Glutamatergic neuron (in vitro differentiated cells): ENCODE measurements at places on chromosomes 1 and 21.
A peak's percentile ranks its signal among the peaks of the same experiment; 100 is the strongest.

- DNase-seq, result no peak
Observed at GRCh38 chr1:160520999-160521398, 2.1 kb downstream of the SLAMF6 start.

- no peak for DNase-seq
Observed at GRCh38 chr1:176800978-176801513, 338.1 kb downstream of the PAPPA2 start.

DNA sequence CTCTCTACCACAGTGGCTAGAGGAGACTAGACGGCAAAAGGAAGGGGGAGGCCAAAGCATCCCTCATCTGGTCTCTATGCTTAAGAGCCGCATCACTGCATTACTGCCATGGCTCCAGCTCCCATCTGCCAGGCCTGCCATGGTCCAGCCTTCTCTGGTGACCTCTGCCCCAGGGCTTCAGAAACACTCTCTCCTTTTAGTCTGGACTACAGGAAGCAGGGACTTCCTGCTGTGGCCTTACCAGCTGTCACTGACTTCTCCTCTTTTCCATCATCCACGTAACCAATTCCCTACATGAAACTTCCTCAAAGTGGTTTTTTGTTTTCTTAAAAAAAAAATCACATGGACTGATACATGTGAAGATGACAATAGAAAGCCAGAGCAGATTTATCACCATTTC is 323.1 kb upstream of the NFIA start:
- peak; percentile 45 for DNase-seq

- no peak for DNase-seq
Observed at GRCh38 chr1:192709544-192709943, 73.6 kb downstream of the RGS13 start.

DNA sequence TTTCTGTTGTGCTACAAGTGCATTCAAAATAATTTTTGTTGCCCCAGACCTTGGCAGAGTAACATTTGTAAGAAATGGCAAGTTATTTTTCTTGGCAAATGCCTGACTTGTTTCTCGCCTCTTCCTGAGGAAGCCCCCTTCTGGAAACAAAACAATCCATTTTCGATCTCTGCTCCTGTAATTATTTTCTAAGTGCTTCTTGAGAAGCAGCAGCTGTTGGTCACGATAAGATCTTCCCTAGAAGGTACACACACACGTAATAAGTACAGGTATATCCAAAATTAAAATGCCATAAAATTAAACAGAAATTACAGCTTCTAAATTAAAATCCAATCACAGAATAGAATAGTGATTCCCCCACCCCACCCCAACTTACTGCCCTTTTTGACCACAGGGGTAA is 47.3 kb downstream of the LPGAT1 start:
- DNase-seq, result no peak

GRCh38 chr21:41367301-41367944 is 5.6 kb downstream of the MX2 start:
- no peak for DNase-seq

DNA sequence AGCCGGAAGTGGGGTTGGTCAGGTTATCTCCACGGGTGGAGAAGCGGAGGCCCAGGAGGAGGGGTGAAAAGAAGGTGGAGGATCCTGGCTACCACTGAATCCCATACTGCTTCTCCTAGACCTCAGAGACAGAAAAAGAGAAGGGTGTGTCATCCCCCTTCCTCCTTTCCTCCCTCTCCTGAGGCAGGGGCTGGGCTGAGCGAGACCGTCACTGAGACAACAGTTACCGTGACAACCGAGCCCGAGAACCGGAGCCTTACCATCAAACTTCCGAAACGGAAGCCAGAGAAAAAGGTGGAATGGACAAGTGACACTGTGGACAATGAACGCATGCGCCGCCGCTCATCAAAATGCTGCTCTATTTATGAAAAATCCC is 42.1 kb upstream of the NBPF3 start:
- DNase-seq, result no peak

DNA sequence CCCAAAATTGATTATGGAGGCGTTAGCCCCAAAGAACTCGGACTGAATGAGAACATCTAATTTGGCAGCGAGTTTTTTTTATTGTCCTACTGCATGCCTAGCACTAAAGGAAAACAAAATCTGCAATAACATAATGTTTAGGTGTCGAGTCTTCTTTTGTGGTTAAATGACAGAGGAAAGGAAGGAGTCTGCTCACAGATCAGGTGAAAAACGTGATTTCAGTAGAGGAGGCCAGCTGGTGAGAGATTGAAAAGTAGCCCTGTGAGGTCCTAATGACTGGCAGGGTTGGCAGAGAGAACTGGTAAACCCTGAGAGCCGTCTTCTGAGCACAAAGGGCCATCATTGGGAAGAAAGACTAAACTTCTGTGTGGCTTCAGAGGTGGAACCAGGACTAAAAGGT is 24.2 kb downstream of the WDTC1 start:
- DNase-seq, result no peak

DNA sequence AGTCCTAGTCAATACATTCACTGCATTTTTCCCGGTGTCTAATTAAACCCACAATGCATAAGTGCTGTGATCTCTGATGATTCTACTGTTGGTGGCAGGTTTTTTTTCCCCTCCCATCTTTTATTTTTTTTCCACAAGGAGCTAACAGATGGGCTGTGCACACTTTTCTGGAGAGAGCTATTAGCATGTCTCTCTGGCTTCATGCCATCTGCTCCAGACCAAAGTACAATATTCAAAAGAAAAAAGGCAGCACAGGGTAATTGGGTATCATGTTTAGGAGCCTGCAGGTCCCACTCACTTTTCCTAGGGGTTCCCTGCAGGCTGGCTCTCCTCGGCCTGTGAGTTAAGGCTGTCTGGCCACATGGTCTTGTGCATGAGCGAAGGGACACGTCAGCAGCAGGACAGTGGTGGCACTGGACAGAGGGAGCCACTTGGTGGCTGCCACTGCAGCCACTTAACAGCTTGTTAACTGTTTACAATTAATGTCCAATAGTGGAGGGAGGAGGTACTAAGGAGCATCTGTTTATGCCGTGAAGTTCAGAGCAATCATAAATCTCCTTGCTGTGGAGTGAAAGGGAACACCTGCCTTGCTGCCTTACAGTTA is 53.5 kb upstream of the C8B start:
- DNase-seq, result peak; percentile 61

GRCh38 chr21:32886339-32886738 is 114.8 kb upstream of the PAXBP1 start:
- DNase-seq, result no peak

DNA sequence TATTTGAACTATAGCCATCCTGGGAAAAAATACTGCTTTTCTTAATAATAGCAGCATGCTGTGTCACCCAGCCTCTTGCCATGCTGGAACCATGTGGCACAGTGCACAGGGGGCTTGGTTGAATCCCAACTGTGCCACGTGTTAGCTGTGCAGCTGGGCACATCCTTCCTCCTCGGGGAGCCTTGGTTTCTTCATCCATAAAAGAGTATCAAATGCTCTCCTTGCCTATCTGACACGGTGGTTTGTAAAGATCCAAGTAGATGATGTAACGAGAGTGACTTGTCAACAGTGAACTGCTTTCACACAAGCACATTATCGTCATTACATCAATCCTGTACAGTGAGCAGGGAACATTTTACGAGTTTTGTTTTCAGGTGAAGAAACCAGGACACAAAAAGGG is 24.4 kb downstream of the VASH2 start:
- DNase-seq, result no peak

GRCh38 chr1:212782422-212783154 is 9.0 kb downstream of the NSL1 start:
- DNase-seq, result no peak

DNA sequence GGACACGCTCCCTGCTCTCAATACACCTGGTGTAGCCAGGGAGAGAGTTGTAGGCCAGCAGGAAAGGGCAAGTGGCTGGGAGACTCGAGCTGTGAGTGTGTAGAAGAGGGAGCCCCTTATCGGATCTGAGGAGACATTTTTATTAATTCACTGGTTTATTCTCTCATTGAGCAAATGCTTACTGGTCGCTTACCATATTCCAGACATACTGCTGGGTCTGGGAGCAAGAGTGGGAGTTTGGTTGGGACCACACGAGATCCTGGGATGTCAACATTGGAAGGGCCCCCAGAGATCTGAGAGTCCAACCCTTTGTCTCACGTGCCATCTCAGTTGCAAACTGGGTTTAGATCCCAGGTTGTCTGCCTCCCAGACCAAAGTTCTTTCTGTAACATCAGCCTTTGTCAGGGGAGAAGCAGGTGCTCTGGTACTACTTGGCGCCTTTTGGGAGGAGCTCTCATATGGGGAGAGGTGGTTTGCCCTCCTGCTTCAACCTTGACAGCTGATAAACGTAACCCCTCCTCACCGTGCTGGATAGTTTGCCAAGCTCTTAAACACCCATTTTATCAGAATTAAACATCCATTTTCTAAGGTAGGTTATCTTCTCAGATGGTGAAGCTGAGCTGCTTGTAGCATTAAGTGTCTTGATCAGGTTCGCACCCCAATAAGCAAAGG is 742 bp downstream of the TMEM222 start:
- no peak for DNase-seq

- no peak for DNase-seq
Observed at GRCh38 chr1:231855361-231855760, 228.8 kb downstream of the DISC1 start.

DNA sequence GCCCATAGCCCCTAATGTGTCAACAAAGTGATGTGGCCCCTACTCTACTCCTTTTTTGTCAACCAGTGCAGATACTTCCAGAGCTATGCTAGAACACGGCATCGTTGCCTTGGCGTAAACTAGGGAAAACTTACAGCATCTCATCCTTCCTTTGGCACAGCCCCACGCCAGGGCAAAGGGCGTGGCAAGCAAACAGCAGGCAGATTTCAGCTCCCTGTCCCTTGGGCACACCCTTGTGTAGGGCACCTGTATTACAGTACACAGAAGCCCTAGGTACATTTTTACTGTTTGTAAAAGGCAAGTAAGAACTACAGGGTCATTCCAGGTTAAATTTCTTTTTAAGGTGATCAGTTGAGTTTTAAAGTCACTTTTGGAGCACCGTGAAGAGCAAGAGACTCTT is 29.3 kb downstream of the PRDX6 start:
- no peak for DNase-seq

- DNase-seq, result no peak
Observed at GRCh38 chr21:26195708-26196107, 25.1 kb upstream of the APP start.

DNA sequence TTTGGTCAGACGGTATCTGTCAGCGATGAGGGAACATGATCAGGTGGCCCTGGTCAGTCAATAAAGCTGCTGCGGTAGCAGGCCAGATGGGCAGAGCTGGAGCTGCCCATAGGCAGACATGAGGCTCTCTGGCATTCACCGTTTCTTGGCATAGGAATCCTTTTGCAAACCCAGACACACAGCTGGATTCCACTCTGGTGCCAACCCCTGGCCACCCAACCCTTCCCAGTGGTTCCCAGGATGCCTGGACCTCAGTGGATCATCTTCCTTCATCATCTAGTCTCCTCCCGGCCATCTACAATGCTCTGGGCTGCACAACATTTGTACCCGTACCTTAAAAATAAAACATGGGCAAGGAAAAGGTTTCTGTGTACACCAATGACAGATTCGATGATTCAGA is 68.3 kb upstream of the ACTRT2 start:
- no peak for DNase-seq

DNA sequence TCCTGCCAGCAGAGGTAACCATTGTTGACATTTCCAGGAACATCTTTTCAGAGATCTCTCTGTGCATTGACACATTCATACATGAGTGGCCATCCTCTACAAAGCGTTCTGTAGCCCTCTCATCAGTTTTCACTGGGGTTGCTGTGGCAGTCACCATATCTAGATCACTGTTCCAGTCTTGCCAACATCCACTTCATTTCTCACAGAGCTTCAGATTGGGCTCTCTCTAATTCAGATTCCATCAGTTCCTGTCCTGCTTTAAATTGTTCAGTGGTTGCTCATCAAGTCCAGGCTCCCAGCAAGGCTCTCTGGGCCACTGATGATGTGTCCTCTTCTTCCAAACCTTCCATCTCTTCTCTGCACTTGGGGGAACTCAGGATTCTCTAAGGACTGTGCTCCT is 173.7 kb downstream of the KCNJ6 start:
- no peak for DNase-seq

- DNase-seq, result no peak
Observed at GRCh38 chr1:47534436-47534835, 96.6 kb downstream of the FOXD2 start.

DNA sequence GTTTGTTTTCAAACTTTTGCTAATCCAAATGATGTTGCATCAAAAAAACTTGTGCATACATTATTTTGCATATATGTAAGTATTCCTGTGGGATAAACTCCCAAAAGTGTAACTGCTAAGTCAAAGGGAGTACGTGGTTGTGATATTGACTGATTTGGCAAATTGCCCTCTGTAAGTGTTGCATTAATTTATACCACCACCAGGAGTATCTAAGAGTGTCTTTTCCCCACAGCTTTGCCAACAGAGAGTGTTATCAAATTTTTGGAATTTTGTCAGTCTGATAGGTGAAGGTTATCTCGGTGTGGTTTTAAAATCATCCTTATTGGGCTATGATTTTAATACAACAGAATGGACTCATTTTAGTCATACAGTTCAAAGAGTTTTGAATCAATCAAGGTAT is 30.1 kb upstream of the PARP1 start:
- no peak for DNase-seq

DNA sequence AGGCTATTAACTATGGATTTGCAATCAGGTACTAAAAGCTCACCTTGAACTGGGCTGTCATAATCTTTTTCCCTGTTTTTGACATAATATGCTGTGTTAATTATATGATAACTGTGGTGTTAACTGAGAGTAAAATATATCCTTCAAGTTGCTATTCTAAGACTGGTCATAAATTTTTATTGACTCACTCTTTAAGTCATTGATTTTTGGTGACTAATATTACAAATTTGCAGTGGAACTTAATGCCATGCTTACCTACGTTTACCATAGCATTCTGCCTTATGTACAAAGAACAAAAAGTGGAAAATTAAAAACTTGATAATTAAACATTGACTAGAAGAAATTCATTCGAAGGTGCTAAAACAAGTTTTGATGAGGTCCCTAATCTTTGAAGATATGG is 872.4 kb downstream of the BRINP3 start:
- DNase-seq, result no peak

DNA sequence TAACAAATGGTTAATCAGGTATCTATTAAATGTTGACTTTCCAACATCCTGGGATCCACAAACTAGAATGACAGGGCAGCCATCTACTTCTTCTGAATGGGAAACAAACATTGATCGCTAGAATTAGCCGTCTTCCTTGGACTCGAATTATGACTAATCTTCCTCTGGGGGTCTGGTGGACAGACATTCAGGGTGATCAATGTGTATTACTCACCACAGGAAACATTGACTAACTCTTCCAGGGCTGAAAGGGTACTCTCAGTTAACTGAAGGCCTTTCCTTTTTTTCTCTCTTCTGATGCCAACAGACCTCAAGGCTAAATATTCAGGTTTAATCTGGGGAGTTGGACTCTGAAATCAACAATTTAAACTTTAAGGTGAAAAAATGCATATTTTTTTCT is 9.5 kb downstream of the NOL9 start:
- no peak for DNase-seq

- DNase-seq, result no peak
Observed at GRCh38 chr1:113293256-113293626, 97.1 kb upstream of the MAGI3 start.

GRCh38 chr1:37437087-37437486 is 37.3 kb upstream of the ZC3H12A start:
- no peak for DNase-seq
